Activated CD4-positive, alpha-beta T cell treated with anti-CD3 and anti-CD28 coated beads for 24 hours (primary cell): ENCODE measurements at places on chromosomes 4 and X.

- DNase-seq = no peak
These were observed 287.2 kb downstream of the OPHN1 start for GRCh38 chrX:68146054-68146453.

DNA sequence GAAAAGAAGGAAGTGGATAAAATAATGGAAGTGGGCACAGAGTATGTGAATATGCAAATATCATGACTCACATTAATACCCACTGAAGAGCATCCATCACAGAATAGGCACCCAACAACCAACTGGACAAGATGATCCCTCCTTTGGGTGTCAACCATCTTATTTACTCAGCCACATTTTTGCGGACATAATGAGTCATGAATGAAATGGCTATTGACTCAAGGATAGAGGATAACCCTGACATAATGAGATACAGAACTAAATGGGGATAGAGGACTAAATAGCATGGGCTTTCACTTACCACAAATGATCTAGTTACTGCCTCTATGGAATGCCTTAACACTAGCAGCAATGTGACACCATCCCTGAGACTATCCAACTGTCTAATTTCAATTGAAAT is 224.7 kb downstream of the ANTXR2 start:
- DNase-seq = no peak

DNA sequence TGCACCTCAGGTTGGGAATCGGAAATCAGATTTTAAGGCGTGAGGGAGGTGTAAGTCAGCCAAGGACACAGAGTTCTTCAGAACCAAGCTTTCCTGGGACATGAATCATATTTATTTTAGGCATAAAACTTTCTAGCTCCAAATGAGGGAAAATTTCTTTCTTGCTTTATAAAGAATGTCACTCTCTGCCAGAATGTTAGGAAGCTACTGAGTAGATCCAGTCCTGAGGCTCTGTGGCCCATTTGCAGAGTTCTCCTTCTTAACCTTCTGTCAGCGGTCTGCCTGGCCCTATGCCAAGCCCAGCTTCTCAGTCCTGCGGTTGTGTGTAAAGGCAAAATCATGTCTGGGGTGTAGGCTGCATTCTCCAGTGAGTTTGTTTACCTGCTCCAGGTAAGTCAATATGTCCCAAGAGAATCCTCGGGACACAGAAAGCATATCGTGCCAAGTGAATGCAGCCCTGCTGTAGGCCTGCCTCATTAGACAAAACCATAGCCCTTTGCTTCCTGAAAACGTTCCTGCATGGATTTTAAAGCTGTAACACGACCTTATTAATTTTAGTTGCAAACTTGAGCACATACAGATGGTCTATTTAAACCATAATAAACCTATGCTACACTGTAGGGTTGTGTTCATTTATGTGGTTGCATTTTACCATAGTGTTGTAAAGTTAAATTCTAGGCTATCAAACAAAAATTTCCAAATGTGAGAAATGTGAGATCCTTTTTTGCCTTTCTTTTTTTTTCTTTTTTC is 29.2 kb upstream of the CCNI start:
- no peak for DNase-seq

GRCh38 chr4:114674080-114674479 is 75.5 kb downstream of the UGT8 start:
- no peak for DNase-seq

- DNase-seq = no peak
These were observed 11.0 kb upstream of the MSANTD1 start for GRCh38 chr4:3237712-3238560.

- no peak for DNase-seq
These were observed 73.7 kb upstream of the WDR44 start for GRCh38 chrX:118272242-118272641.

- no peak for DNase-seq
These were observed 39.4 kb downstream of the STIM2 start for GRCh38 chr4:26899991-26900390.

DNA sequence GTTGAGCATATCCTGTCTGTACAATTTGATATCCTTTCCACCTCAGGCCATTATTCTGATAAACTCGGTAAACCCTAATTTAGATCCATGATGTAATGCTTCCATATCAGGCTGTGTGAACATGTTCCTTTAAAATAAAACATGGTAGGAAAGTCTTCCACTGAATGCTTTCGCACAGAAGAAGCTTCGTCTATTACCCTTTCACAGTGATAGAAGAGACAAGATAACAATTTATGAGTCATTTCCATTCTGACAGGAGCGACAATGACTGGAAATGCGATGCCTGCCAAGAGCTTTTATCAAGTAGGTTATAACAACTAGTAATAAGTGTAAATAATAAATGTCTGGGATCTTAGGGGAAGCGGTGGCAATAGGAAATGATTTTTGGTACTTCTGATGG is 98.8 kb downstream of the TTC29 start:
- no peak for DNase-seq

DNA sequence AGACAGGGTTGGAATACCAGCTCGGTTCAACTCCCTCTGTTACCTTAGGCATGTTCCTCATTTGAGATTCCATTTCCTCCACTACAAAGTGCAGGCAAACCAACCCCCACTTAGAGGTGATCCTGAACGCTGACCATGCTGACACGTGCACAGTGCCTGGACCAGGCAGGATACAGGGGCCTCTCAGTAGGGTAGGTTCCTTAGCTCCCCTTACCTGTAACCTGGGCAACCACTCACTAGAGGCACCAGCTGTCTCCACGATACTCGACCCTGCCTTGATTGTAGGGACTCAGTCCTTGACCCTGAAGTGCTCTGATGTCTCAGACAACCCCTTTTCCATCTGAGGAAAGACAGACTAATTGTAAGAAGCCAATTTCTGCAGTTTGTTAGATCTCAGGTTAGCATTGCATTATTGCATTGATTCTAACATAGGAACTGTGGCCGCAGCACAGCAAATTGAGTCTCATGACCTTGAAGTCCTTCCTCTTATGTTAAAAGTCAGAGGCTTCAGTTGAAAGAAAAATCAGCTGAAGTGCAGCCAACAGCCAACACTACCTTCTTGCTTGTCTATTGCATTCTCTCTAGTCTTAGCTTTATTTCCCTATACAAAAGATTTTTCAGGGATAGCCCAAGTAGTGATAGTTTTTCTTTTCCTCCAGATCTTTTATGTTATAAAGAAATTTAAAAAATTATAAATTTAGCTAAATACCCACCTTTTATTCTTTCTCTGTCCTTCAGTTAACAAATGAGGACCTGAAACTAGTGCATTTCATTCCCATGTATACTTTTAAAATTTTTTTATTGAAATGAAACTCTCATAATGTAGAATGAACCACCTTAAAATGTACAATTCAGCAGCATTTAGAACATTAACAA is 11.2 kb upstream of the C1QTNF7 start:
- no peak for DNase-seq

GRCh38 chr4:62015043-62015739 is 815.1 kb downstream of the ADGRL3 start:
- DNase-seq = no peak
